Natural killer cell treated with Interleukin-12 subunit alpha and Interleukin-12 subunit beta and Interleukin-15 and Interleukin-18, amount 100 ng/mL, for 72 hours (primary cell): ENCODE measurements at places on chromosomes 2 and 18. TPM values are rescaled to one million over a fixed set of nuclear protein-coding genes. Genes with fewer than 3 reads are reported as not detected.

- H3K4me1 ChIP-seq, result no peaks in the 10 kb centered on the region
- no peak overlapping the region for H3K4me3 ChIP-seq
- no peaks in the 10 kb centered on the region for H3K27me3 ChIP-seq
- H3K36me3 ChIP-seq, result no peaks in the 10 kb centered on the region
- DNase-seq, result no peak
- H3K27ac ChIP-seq, result no peak overlapping the region
These were observed 164.3 kb upstream of the PIK3C3 start for GRCh38 chr18:41790687-41791086.

Gene NMUR1
- 3.1 TPM for total RNA-seq

DNA sequence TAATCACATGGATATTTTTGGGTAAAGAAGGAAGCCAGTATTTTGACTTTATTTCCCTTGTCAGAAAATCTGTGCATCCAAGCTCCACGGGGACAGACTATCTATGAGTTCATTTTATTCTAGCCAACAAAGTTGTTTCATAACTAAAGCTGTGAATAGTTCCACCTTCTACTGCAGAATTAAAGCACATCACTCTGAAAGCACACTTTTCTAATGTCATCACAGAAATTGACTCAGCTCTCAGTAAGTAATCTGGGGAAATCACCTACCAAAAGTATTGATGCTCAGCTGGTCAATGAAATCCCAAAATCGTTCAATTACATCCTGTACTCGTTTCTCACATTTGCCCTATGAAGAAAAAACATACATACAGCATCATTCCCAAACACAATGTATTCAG is 19.1 kb downstream of the IAH1 start:
- peaks cover 29% of the 10 kb centered on the region for H3K4me1 ChIP-seq
- no peak for DNase-seq
- H3K36me3 ChIP-seq, result peaks cover 23% of the 10 kb centered on the region
- peak overlapping the region; percentile 86 for H3K27ac ChIP-seq

DNA sequence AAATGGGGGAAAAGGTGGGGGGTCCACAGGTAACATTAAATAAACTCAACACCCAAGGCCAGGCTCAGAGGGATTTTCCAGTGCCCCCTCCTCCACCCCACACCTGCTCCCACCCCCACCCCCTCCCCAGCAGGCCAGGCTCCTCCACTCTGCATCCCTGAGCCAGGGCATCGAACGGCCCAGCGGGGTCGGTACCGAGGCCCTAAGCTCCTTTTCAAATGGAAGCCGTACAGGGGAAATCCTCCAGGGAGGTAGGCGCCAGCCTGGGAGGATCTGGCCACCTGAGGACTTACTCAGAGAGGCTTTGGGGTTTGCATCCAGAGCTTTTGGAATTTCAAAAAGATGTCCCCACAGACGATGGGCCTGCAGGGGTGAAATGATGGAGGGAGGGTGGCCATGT is 46.5 kb downstream of the ZFP36L2 start:
- H3K36me3 ChIP-seq, result no peaks in the 10 kb centered on the region
- no peak for DNase-seq
- H3K27me3 ChIP-seq, result no peaks in the 10 kb centered on the region
- no peak overlapping the region for H3K4me3 ChIP-seq
- peaks cover 29% of the 10 kb centered on the region for H3K4me1 ChIP-seq

DNA sequence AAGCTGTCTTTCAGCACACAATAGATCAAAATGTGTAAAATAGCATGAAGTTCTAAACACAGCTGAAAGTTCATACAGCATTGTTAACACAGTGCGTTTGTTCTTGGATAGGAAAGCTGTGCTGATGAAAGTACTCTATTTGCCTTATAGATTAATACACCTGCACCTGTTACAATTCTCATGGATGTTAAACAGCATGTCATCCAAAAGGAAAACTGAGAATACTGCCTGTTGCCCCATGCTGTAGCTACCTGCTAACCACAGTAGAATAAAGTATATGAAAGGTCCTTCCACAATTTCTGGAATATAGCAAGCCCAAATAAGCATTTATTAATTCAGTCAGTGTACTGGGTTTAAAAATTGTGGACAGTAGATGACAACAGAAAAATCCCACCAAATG is 166.7 kb upstream of the DTNA start:
- no peak for DNase-seq
- H3K4me1 ChIP-seq, result no peaks in the 10 kb centered on the region

- peaks cover 28% of the 10 kb centered on the region for H3K27me3 ChIP-seq
- DNase-seq, result no peak
- H3K36me3 ChIP-seq, result no peaks in the 10 kb centered on the region
These were observed 61.8 kb downstream of the NEDD4L start for GRCh38 chr18:58105888-58106260.

GRCh38 chr2:240946046-240946445 is 39.9 kb downstream of the CROCC2 start:
- H3K4me3 ChIP-seq, result no peak overlapping the region
- peaks cover 5% of the 10 kb centered on the region for H3K27me3 ChIP-seq
- H3K36me3 ChIP-seq, result no peaks in the 10 kb centered on the region
- peak; percentile 42 for DNase-seq
- H3K4me1 ChIP-seq, result no peaks in the 10 kb centered on the region

DNA sequence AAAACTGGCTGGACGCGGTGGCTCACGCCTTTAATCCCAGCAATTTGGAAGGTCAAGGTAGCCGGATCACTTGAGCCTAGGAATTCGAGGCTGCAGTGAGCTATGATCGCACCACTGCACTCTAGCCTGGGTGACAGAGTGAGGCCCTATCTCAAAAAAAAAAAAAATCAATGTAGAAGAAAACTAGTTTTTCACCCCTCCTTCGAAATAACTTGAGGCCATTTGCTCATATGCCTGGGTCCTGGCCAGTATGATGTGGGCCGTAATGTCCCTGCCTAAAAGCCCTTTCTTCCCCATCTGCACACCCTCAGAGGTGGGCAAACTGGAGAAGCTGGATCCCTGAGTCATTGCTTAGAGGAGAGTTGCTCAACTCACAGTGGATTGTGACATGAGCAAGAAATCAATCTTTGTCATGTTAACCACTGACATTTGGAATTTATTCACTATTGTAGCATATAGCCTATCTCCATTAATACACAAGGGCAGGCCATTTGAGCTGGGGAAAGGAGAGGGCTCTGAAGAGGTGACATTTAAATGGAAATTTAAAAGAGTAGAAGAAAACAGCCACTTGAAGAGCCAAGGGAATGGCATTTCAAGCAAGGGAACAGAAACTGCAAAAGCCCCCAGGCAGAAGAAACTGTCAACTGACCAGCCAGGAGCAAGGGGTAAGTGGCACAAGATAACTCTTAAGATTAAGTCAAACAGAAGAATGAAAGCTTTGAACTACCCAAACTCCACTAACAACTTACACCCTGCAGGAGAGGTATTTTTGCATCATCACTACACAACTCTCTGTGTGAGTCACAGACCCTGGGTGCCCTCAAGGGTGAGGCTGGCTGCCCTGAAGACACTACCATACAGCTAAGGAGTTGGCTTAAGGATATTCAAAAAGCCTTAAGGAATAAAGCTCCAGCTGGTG is 7.6 kb upstream of the METTL21A start:
- H3K27ac ChIP-seq, result no peak overlapping the region
- H3K36me3 ChIP-seq, result no peaks in the 10 kb centered on the region
- no peaks in the 10 kb centered on the region for H3K27me3 ChIP-seq
- peaks cover 4% of the 10 kb centered on the region for H3K4me1 ChIP-seq
- no peak for DNase-seq
- H3K4me3 ChIP-seq, result peak overlapping the region; percentile 7

Gene CD226
- 181 TPM for total RNA-seq

- H3K27ac ChIP-seq, result peak overlapping the region; percentile 48
- peak overlapping the region; percentile 19 for H3K4me3 ChIP-seq
- no peak for DNase-seq
- peaks cover 10% of the 10 kb centered on the region for H3K4me1 ChIP-seq
- peaks cover 5% of the 10 kb centered on the region for H3K27me3 ChIP-seq
- H3K36me3 ChIP-seq, result peaks cover 4% of the 10 kb centered on the region
These were observed 215.4 kb upstream of the HNRNPA3 start for GRCh38 chr2:176997074-176997791.

- H3K4me3 ChIP-seq, result no peak overlapping the region
- H3K27me3 ChIP-seq, result peaks cover 26% of the 10 kb centered on the region
- H3K27ac ChIP-seq, result no peak overlapping the region
- H3K4me1 ChIP-seq, result no peaks in the 10 kb centered on the region
These were observed 84.4 kb upstream of the HS6ST1 start for GRCh38 chr2:128402911-128403670.

DNA sequence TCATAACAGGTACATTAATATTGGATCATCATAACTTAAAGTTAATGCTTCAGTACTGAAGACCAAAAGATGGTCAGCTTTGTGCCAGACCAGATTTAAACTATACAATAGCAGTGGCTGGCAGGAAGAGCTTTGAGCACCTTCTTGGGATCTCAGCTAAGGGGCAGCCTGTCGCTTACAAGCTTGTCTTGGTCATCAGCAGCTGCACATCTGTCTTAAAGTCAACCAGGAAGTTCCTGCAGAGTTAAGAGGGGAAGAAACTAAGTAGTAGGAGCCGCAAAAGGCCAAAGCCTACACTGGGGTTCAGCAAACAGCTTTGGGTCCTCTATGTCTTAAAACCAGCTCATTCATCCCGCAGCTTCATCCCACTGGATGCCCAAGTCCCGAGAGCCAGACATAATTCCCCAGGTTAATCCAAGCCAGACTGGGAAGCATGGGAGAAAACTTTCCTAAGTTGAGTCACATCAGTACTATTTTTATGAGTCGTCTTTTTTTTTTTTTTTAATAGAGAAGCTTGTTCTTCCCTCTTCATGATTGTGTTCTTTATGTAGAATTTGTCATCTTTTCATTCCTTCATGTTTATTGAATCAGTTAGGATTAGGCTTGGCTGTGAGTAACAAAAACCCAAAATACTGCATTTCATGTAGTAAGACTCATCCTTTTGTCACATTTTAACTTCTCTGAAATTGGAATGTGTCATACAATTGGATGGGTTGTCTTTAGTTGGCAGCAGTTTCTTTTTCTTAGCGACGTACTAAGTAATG is 59.3 kb downstream of the SERTAD2 start:
- H3K36me3 ChIP-seq, result peaks cover 17% of the 10 kb centered on the region
- peak overlapping the region; percentile 26 for H3K27ac ChIP-seq
- peaks cover 3% of the 10 kb centered on the region for H3K4me1 ChIP-seq

Gene ACOXL
- total RNA-seq, result 1.4 TPM

Gene GKN1
- not detected for total RNA-seq

Gene YWHAQ
- 318 TPM for total RNA-seq

DNA sequence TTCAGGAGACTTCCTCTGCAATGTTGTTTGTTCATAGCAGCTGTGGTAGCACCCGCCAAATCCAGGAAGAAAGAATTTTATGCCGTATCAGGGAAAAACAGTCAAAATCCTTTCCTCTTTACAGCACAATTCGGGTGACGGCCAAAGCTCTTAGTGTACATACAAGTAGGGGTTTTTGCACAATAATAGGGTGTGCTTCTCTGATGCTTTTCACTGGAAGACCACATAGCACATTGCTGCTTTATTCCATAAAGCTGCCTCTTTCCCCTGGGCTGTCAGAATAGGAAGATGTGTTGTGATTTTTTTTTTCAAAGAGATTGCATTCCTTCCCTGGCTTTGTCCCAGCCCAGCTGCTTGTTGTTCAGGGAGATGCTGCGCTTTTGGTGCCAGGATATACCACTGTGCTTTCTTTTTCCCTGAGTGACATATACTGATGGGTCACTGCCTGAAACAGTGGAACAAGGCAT is 27.2 kb upstream of the LANCL1 start:
- peaks cover 32% of the 10 kb centered on the region for H3K27me3 ChIP-seq
- H3K4me3 ChIP-seq, result no peak overlapping the region
- peaks cover 10% of the 10 kb centered on the region for H3K36me3 ChIP-seq
